ENCODE measurements at places on chromosomes 12 and 14.

DNA sequence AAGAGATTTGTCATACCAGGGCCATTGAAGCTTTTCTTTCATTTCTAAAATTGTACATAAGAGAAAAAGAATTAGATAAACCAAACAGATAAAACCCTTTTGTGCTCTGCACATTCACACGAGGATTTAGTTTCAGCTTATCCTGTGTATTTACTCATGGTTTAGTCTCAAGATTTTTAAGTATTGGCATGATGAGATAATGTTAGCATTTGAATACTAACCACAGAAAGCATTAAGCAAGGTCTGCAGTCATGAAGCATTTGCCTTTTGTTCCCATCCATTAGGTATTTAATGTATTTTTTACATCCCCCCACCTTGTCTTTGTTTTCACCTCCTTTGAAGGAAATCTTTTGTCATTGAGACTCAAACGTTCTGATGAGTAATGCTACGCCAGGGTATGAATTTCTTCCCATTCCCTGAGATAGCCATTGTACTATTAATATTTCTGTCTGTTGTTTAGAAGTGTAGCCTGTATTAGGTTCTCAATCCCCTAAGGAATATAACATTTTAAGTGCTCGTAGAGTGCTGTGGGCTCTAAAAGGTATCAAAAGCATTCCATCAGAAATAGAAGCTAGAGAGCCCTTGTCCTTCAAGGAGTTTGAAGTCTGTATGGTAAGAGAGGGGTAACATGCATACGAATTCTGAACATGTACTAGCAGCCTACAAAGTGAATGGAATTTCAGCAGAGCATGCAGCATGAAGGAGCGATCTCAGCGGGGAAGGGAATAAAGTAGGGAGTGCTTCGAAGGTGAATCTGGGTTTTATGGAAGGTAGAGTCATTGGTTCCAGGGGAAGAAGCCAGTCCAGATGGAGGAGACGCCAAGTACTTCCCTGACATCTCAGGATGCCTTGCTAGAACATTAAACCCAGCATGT is 22.3 kb downstream of the CRADD start:
- ATAC-seq = peak; percentile 32

GRCh38 chr12:10189653-10190052 is 10.8 kb downstream of the TMEM52B start:
- ATAC-seq = no peak

GRCh38 chr12:81797100-81797499 is 38.0 kb upstream of the PPFIA2 start:
- ATAC-seq = no peak

GRCh38 chr12:128794661-128795529 is 28.9 kb downstream of the SLC15A4 start:
- no peak for ATAC-seq

DNA sequence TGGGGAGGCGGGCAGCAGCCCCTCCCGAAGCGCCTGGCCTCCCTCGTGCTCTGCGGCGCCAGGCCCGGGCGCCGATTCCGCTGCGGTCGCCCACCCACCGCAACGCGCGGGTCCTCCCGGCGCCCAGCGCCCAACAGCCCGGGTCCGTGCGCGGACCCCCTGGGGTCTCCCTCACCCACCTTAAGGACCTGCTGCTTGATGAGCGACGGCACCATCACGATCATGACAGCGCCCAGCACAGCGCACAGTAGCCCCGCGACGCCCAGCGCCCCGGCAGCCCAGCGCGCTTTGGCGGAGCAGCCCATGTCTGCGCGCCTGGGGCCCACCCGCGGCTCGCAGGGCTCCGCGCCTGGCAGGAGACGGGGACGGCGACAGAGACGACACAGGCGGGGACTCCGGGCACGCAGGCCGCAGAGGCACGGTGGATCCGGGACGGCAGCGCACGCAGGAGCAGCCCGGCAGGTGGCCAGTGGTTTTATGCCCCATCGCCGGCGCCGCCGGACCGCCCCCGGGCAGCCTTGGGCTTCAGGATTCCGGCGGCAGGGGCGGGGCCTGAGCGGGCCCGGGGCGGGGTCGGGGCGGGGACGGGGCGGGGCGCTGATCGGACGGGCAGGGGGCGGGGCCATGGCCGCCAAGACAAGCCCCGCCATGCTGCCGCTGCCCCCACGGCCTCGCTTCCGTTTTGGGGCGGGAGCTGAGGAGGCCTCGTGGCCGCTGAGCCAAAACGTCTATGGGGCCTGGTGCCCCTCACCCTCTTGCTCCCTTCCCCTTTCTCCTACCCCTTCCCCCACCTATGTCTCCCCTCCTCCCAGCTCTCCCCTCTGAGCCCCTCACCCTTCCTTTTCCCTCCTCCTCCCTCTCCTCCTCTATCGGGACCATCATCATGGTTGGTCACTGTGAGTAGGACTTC is at the start of gene SCARB1:
TSS of gene SCARB1 (minus strand) at position 449 of the 910 bp plus-strand sequence. CDS start at position 305, 144 bp downstream.
- peak; percentile 80 for ATAC-seq

DNA sequence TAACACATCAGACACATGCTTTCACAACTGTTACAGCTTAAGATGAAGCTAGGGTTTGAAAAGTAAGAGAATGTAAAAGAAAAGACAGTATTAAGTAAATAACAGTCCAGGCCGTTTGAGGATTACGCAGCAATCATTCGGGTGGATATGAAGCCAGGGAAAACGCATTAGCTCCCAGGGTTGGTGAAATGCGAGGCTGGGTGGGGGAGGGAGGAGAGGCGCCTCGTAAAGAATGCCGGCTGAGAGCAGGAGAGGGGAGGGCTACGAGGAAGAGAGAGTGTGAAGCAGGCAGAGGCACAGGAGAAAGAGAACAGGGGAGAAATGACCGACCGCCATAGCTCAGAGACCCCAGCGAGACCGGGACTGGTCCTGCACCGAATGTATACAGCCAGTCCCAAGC is 73.0 kb downstream of the IQSEC3 start:
- ATAC-seq = no peak
